ENCODE measurements at places on chromosomes 4 and X. TPM values are rescaled to one million over a fixed set of nuclear protein-coding genes. Genes with fewer than 3 reads are reported as not detected.

The KLHL13 gene
- total RNA-seq = 2.3 TPM

The HSFX1 gene
- 0.85 TPM for total RNA-seq

The FGD1 gene
- 2.7 TPM for total RNA-seq

The ALAS2 gene
- not detected for total RNA-seq

The IGFBP7 gene
- 148 TPM for total RNA-seq

The PAGE1 gene
- total RNA-seq = not detected

Measured in tracheal epithelial cell (primary cell).